ENCODE measurements at places on chromosomes 1 and 21. TPM values are rescaled to one million over a fixed set of nuclear protein-coding genes. Genes with fewer than 3 reads are reported as not detected.
A peak's percentile ranks its signal among the peaks of the same experiment; 100 is the strongest.

DNA sequence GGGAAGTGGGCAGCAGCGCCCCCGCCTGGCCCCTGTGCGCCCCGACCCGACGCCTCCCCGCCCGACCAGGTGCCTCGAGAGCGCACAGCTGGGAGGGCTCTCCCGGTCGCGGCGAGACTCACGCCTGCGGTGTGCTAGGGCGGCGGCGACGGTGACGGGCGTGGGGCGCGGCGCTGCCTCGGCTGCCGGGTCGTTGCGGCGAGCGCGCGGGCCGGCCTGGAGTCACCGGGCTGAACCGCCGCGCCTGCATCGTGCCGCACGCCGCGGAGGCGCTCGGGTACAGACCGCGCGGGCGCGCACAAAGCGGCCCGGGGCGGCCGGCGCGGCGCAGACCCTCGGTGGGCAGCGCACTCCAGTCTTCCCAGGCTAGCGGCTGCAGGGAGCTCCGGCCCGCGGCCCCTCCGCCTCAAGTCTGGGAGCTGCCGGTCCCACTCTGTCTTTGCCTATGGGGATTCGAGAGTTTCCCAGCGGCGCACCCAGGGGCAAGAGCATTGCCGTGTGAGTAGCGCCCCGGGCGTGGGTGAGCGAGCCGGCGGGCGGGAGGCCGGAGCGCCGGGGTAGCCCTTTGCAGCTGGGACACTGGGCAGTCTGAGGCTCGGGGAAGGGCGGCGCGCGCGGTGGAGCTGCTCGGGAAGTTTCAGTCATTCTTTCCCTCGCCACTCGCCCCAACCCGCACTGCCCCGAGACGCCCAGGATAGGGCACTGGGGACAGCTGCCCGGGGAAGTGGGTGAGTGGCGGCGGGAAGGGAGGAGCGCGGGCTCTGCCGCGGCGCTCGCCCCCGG is at the start of gene SLC35F3:
TSS of gene SLC35F3 (plus strand) at position 44 of the 783 bp plus-strand sequence.
- peak; percentile 83 for DNase-seq

DNA sequence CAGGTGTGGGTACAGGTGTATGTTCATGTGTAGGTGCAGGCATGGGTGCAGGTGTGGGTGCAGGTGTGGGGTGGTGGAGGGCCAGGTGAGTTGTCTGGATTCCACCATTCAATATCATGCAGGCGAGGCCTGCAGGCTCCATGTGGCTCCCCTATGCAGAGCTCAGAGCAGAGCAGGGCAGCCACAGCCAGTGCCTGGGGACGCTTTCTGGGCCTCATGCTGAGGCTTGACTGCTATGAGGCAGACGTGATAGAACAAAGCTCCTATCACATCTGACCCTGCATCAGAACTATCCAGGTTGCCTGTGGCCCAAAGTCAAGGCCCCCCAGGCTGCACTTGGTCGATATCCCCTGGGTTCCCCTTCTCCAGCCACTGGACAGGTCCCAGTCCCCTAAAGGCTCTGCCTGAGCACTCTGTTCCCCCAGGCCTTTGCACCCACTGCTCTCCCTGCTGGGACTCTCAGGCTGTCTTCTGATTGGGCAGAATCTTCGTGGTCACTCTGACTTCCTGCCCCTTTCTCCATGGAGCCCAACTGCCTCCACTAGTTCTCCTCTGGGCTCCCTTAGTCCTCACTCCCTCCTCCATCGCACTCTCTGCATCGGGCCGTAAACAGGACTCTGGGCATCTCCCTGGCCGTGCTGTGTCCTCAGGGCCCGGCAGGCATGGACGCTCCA is 78.6 kb upstream of the ACTL8 start:
- DNase-seq, result no peak

Gene TAS1R3
- 0.28 TPM for total RNA-seq

DNA sequence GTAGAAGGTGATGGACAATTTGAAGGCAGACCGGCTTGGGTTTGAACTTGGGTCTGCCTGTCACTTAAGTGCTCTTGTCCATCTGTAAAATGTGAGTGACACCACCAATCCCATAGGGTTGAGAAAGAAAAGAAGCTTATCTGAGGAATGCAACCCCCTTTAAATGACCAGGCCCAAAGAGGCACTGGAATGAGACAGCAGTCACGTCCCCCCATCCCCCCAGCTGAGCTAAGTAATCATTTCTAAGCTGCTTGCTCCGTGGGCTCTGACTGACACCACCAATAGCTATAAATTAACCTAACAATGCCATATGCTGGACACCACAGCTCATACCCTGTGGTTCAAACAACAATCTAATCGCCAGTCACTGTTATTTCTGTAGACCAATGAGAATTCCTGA is 15.1 kb downstream of the LCA5L start:
- no peak for DNase-seq

Gene TAL1
- total RNA-seq, result not detected

Gene RAB4A
- total RNA-seq, result 58.6 TPM

DNA sequence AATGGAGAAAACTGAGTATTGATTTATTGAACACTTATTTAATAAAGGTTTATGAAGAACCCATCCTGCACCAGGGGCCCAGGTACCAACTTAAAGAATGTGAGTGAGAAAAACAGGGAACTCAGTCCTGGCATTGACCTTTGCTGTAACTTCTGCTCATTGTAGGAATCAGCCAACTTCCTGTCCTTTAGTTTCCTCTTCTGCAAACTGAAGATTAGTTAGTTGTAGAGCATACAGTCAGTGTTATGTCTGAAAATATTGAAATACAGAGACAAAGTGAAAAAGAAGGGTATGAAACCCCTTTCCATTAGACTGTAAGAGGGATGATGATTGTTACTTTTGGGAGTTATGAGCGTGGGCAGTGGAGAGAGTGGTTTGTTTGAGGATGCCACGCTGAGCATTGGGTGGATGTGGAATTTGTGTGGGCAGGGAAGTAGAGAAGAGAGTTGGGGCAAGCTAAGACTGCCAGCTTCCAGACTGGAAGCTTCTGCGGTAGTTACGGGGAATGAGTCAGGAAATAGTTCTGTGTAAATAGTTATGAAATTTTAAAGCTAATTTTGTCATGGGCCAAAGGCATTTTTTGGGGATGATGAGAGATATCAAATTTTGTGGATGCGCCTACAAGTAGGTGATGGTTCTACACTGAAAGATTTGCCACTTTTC is 89.2 kb downstream of the GPR88 start:
- DNase-seq, result no peak

DNA sequence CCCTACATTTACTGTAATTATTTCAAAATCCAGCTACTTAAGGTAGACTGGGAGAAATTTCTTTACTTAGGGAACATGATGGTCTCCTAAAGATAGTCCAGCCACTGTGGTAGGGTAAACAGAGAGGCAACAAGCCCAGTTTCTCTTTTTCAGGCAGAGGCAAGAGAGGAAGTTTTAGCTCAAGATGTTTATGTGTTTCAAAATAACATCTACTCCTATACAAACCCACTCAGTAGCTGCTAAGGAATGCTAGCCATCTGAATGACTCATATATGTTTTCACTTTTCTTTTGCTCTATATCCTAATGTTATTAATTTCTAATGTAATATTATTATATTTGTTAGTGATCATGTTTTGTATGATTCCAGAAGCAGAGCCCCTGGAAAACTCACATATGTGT is 856.6 kb downstream of the PLA2G4A start:
- DNase-seq, result no peak

DNA sequence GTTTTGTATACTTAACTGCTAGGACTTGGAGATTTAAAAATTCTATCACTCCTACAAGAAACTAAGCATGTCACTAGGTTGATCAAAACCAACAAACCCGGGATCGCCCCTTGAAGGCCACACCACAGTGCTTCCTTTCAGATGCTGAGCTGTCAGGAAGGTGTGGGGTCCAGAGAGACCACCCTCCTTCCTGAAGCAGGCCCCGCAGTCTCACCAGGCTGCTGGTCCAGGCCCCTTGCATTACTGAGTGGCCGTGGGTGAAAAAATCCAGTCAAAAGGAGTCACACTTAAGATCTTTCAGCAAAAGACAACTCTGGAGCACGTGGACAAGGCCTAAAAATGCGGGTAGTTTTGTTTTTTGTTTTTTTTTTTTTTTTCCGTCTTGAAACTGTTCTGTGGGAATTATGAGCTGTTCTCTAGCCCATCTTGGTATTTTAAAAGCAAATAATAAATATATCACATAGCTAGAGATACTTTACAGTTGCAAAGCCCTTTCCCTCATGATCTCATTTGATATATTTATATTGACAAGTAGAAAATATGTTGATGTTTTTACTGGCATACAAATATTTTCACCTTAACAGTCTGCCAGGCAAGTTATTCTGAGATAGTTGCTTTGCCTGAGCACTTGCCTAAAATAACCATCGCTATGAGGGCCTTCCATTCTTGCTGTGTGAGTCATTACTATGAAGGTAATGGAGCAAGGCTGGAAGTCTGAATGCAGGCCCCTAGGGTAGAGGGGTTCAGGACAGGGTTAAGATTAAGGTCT is 73.1 kb upstream of the EDEM3 start:
- no peak for DNase-seq

Gene CRYAA
- total RNA-seq, result not detected

- no peak for DNase-seq
Measured at GRCh38 chr21:29056005-29056404, 17.4 kb downstream of the CCT8 start.

- no peak for DNase-seq
Measured at GRCh38 chr1:58307431-58307830, 239.1 kb downstream of the OMA1 start.

GRCh38 chr1:221230605-221231004 is 351.4 kb downstream of the HLX start:
- no peak for DNase-seq

Gene CRNN
- not detected for total RNA-seq

DNA sequence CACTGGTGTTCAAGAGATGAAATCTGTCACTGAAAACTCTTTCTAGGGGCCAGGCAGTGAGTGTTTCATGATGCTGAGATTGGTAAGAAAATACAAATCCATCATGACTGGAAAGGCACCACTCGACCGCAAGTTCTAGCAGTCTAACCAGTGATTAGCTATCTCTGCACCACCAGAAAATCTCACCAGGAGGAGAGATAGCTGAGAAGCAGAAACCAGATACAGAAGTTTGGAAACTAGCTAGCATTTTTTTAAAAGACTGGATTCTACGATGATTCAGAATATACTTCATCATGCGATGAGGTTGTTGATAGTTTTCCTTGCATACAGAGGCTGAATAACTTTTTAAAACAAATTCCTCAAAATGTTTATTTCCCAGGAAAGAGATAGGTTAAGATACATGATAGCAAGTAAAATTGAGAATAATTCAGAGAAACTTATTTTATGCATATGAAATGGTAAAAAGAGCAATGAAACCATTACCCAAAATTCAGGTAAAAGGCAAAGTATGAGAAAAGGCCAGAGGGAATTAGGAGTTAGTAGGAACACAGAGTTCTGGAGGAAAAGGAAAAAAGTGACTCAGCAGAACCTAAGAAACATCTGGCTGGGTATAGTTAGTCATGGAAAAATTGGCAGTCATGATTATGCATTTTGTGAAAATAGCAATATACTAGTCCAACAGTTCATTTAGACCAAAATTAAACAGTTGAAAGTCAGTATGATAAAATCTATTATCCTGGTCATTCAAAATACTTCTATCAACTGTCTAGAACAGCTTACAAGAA is 3.3 kb upstream of the F3 start:
- DNase-seq, result no peak

Gene OR2M3
- not detected for total RNA-seq

Gene VWA5B1
- not detected for total RNA-seq

DNA sequence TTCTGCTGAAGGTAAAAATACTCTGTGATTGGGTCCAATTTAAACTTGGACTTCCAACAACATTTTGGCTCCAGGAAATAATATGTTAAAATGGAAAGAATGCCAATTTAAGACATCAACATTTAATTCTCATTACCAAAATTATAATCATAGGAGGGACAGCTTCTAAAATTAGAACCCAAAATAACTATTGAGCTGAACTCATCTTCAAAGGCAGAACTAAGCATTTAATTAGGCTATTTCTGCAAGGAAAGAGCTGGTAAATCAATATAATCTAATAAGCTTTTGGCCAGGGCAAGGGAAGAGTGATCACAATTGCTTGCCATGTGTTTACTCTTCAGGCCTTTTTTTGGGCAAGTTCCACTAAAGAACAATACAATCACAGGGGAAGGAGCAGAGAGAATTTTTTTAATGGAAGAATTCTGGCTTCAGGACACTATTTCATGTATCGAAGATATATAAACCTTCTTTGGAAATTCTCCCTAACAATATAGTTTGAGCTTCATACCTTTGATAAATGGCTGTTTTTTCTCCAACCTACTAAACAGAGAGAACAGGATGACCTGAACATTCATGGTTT is 133.1 kb upstream of the PTBP2 start:
- DNase-seq, result no peak

- no peak for DNase-seq
Measured at GRCh38 chr1:62386351-62387121, 50.3 kb upstream of the USP1 start.

DNA sequence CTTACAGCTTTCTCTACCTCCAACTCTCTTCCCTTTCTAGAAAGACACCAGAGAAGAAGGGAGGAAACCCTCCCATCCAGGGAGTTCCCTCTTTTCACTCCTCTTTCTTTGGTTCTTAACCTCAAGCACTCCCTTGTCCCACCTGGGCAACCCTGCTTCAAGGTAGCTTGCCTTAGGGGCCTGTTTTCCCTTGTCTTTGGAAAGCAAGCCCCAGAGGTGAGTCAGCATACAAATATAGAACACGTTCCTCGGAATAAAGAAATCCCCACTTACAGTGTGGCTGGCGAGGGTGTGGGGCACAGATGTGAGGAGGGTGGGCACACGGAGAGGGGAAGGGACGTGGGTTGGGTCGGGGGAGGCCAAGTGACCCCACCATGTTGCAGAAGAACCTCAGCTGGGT is 26.1 kb upstream of the KCNE2 start:
- no peak for DNase-seq

GRCh38 chr1:210250665-210250997 is 18.0 kb downstream of the SERTAD4 start:
- no peak for DNase-seq

DNA sequence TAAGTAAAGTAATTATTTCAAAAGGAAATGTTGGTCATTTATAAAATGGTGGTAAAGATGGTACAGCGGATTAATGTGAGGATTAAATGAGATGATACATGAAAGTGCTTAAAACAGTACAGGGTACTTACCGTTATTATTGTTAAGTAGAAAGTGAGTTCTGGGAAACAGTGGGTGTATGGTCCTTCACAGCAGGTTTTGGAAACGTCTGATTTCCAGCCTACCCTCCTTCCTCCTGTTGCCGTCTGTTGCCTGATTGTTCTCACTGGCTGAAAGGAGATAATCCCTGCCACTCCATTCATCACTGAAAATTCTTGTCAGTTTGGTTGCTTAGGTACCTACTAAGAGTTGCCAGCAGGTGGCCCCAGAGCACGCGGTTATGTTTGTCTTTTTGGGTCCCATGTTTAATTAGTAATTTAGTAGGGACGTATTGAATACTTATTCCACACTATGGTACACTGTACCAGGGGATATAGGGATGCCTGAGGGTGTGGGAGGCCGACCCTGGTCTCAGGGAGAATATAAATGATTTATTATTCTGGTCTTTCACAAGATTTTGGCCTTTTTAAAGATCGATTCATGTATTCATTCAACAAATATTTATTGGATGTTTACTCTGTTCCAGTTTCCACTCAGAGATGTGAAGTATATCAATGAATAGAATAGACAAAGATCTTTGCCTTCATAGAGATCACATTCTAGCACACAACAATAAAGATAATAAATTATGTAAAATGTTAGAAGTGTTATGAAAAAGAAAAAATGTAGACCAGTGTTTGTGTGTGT is 30.8 kb upstream of the RPTN start:
- no peak for DNase-seq

Gene AJAP1
- 0.73 TPM for total RNA-seq

GRCh38 chr1:116919802-116920201 is 10.1 kb downstream of the PTGFRN start:
- no peak for DNase-seq
